Activated CD4-positive, alpha-beta T cell treated with anti-CD3 and anti-CD28 coated beads, Interleukin-10, Interleukin-2, amounts not matched to agents 100 ng/mL and 50 ng/mL, durations not matched to agents 16 hours and 8 hours (primary cell): ENCODE measurements at places on chromosomes 6 and 20.
A peak's percentile ranks its signal among the peaks of the same experiment; 100 is the strongest.

DNA sequence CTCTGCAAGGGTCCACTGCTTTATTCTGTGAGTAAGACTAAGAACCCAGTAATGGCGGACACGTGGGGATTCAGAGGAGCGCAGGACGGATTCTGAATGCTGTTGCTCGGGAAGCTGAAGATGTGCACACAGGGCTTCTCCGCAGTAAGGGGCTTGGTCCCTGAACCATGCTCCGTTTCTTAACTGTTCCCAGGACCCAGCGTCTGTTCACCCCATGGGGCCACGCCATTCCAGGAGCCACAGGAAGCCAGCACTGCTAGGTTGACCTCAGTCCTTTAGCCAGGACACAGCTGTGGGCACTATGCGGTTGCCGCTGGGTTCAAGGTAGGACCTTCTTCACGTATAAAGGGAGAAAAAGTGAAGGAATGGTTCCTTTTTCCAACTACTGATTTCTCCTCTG lies 59.8 kb downstream of the IRF4 start:
- DNase-seq: no peak

DNA sequence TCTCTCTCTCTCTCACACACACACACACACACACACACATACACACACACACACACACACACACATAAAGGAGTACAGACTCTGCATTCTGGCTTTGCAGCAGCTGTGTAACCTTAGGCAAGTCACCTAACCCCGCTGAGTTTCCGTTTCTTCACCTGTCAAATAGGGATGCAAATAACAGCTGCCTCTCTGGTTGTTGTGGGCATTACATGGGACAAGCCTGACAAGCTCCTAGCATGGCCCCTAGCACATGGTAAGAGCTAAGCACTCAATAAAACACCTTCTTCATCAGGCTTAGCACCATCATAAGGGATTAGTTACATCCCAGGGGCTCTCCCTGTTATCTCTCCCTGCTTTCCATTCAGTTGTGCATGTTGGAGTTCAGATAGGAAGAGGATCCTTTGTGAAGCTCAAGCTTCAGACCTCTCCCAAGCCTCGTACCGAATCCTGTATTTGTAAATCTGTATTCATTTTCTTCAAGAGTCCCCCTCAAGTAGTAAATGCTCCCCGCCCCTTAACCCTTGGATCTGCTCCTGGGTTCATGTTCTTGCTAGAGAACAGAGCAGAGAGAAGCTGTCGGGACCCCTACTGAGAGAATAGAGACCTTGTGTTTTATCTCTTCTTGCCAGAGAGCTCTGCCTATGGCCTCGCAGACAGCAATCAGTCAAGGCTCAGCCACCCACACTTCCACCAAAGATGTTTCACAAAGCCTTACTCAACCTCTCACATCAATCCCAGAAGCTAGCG lies 2.2 kb downstream of the SLC13A3 start:
- DNase-seq: no peak

DNA sequence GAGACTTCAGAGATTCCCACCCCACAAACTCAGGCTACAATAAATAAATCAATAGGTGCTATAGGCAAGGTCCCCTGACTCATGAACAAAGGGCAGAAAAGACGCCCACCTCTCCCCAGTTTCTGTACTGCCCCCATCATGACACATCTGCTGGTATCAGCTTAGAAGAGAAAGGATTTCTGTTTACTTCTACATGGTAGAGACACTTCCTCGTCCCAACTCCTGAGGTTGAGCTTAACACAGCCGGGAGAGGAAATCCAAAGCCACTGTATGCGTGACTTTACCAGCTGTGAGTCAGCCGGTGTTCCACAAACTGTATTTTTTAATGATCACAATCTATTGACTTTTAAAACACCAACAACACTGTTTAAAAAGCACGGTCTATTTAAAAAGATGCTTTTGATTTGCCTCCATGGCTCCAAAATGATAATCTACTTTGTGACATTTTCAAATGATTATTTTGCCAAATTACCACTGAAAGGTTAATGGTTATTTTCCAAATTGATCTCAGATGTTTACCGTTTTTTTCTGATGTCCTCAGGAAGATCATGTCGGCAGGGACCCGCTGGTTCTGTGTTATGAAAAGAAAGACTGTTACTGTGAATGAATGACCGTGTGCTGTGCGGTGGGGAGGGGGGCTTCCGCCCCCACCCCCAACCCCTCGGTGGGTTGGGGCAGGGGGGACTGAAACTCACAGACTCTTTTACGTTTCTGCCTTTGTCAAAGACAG lies 72.5 kb downstream of the ATP9A start:
- no peak for DNase-seq

DNA sequence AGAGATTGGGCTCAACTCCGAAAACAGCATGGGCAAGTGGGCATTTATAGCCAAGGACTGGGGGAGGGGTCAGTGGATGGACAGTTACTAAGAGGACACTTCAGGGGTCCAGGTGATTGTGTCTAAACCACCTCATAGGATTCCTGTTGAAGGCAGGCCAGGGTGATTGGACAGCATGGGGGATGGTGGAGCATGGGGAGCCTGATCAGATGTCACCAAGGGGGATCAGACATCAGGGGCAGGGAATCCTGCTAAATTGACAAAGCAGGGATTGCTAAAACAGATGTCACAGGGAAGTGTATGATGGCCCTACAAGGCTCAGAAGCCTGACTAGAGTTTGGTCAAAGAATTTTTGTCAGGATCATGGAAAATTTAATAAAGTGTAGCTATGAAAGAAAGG lies 2.4 kb upstream of the PYGB start:
- no peak for DNase-seq

DNA sequence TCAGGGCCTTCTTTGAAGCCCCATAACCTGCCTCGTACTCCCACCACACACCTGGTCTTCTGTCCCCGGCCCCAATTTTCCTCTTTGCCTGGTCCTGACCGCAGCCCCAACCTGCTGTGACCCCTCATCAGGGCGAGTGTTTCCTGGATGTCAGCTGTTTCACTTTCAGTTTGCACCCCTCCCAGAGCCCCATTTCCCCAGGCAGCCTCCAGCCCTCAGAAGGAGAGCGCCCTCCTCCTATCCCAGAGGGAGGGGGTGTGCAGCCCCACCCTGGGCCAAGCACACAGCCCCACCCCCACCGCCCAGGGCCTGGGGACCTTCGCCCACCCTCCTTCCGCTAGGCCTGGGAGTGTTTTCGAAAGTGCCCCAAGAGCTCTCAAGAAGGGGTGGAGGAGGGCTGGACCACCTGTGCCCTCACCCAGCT lies 1.5 kb downstream of the BAK1 start:
- peak; percentile 71 for DNase-seq
